ENCODE measurements at places on chromosomes 16 and 17.

GRCh38 chr17:41932816-41933389 lies 2.5 kb downstream of the ODAD4 start:
- no peak for DNase-seq

DNA sequence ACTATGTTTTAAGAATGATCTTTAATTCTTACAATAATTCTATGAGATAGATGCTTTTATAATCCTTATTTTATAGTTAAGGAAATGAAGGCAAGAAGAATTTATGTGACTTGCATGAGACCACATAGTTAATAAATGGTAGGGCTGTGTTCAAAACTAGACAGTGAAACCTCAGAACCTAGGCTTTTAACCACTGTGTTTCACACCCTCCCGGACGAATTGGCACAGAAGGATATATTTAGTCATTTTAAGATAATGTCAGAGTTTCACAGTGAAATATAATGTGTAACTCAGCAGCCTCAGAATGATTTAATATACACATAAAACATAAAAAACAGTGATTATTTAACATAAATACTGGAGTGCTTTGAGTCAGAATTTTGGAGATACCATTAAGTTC lies 57.0 kb downstream of the NSRP1 start:
- DNase-seq: no peak

- DNase-seq: peak; percentile 57
These were observed 49.2 kb downstream of the PDPK1 start for GRCh38 chr16:2586901-2587480.

GRCh38 chr17:40360091-40360490 lies 4.4 kb downstream of the GJD3 start:
- no peak for DNase-seq

DNA sequence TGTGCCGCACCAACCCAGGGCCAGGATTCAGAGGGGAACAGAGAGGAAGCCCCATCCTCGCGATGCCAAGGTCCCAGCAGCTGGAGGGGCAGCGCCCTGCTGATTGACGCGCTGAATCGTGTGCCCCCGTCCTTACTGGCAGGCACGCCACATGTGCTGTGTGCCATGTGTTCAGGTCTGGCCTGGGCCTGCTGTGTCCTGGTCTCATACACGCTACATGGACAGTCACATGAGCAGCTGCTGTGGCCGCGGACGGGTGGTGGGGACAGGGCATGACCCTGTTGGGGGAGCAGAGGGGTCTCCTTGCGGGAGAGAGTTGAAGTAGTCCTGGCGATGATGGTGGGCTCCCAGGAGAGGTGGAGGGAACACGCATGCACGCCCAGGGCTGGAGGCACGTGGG lies 18.0 kb downstream of the CBFA2T3 start:
- DNase-seq: no peak

DNA sequence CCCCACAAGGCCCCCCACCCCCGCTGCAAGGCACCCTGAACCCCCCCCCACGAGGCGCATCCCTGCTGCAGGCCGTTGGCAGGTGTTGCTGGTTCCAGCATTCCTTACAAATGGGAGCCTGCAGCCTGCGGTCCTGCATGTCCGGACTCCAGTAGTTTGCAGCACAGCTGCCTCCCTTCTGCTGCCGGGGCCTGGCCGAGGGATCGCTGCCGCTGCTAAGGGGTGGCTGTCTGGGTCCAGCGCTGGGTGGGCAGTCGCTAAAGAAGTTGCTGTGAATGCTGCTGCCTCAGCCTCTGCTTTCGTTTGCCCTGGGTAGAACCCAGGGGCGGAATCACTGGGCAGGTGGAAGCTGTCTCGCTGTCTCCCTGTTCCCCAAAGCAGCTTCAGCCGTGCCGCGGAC lies 11.8 kb downstream of the UTS2R start:
- DNase-seq: no peak

GRCh38 chr17:62652251-62653001 lies 25.0 kb downstream of the MRC2 start:
- peak; percentile 90 for DNase-seq

- peak; percentile 88 for DNase-seq
These were observed 429 bp downstream of the KIF1C start for GRCh38 chr17:4998027-4998731.

GRCh38 chr17:676060-676700 lies 38.5 kb downstream of the VPS53 start:
- DNase-seq: no peak

Measured in upper lobe of right lung (tissue), 1 donor.